Activated CD4-positive, alpha-beta T cell treated with anti-CD3 and anti-CD28 coated beads, Interleukin-2, amount 10 ng/mL, durations not matched to agents 24 days and 14 days (primary cell): ENCODE measurements at places on chromosomes 4 and X.

- no peak overlapping the region for H3K27ac ChIP-seq
- H3K36me3 ChIP-seq: no peaks in the 10 kb centered on the region
- H3K27me3 ChIP-seq: peaks cover 25% of the 10 kb centered on the region
- H3K4me3 ChIP-seq: no peak overlapping the region
Observed at GRCh38 chr4:104868958-104869357, 277.7 kb upstream of the TET2 start.

DNA sequence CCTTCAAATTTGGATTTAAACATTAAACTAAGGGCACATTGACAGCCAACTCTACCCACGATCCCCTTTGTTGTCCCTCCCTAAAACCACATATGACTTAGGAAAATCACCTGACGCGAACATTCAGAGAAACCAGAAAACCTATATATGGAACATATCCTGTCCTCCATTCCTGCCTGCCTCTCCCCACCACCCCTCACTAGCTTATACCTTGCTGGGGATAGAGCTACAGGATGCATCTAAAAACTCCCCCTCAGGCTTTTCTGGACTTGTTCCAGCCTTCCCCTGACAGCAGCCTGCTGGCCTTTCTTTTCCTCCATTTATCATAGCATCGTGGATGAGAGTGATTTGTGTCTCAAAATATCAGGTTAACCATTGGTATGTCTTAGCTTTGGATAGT, 8.8 kb downstream of the STK26 start:
- no peak for DNase-seq
- peak overlapping the region; percentile 60 for H3K27ac ChIP-seq
- H3K4me3 ChIP-seq: peak overlapping the region; percentile 65
- H3K4me1 ChIP-seq: peaks cover 52% of the 10 kb centered on the region

- peak; percentile 62 for DNase-seq
- H3K36me3 ChIP-seq: peaks cover 37% of the 10 kb centered on the region
- H3K27ac ChIP-seq: no peak overlapping the region
- peaks cover 31% of the 10 kb centered on the region for H3K4me1 ChIP-seq
Observed at GRCh38 chrX:56572975-56573374, 9.5 kb downstream of the UBQLN2 start.

- peaks cover 5% of the 10 kb centered on the region for H3K27me3 ChIP-seq
- H3K27ac ChIP-seq: no peak overlapping the region
- peaks cover 15% of the 10 kb centered on the region for H3K4me1 ChIP-seq
- H3K36me3 ChIP-seq: peaks cover 6% of the 10 kb centered on the region
- DNase-seq: no peak
Observed at GRCh38 chr4:151760002-151760401, 805 bp downstream of the GATB start.

DNA sequence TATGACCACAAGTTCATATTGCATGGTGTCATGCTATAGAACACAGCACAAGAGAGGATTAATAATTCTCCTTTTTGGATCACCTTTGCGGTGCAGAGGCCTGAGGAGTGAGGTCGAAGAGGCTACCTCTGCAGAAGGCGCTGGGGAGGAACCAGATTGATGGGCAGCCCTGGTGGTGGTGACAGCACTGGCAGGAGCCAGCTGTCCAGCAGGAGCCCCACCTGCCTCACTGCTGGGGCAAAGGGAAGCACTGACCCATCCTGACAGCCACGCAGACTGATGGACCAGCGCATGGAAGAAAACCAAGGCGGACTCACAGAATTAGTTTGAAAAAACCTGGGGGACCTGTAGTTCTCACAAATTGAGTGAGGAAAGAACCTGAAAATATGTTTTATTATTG, 50.9 kb downstream of the COX18 start:
- H3K4me3 ChIP-seq: no peak overlapping the region
- H3K4me1 ChIP-seq: no peaks in the 10 kb centered on the region
- H3K27me3 ChIP-seq: peaks cover 11% of the 10 kb centered on the region
- DNase-seq: no peak
- no peaks in the 10 kb centered on the region for H3K36me3 ChIP-seq
- no peak overlapping the region for H3K27ac ChIP-seq

DNA sequence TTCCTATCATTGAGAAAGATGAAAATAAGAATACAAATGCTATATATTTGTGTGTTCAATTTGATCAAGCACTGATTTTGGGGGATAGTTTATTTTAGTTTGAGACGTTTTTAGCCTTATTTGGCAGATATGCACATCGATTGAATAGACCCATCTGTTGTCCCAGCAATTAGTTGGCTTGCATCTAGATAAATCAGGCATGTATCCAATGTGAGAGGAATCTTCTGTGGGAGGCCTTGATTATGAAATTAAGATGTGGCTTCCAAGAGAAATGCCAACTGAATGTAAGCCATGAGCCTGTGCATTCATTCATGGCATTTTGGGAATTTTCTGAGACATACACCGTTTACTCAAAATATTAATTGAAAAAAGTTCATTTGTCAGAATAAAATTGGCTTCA, 623.1 kb downstream of the TECRL start:
- H3K4me3 ChIP-seq: no peak overlapping the region
- H3K27ac ChIP-seq: no peak overlapping the region
- no peak for DNase-seq
- H3K4me1 ChIP-seq: no peaks in the 10 kb centered on the region

- no peak for DNase-seq
- no peaks in the 10 kb centered on the region for H3K27me3 ChIP-seq
- H3K27ac ChIP-seq: no peak overlapping the region
- H3K36me3 ChIP-seq: no peaks in the 10 kb centered on the region
Observed at GRCh38 chr4:185752872-185753271, 59.1 kb downstream of the SORBS2 start.
